ENCODE measurements at places on chromosomes 6 and 20.

- no peak for DNase-seq
Observed at GRCh38 chr6:2173203-2173961, 72.0 kb downstream of the GMDS start.

DNA sequence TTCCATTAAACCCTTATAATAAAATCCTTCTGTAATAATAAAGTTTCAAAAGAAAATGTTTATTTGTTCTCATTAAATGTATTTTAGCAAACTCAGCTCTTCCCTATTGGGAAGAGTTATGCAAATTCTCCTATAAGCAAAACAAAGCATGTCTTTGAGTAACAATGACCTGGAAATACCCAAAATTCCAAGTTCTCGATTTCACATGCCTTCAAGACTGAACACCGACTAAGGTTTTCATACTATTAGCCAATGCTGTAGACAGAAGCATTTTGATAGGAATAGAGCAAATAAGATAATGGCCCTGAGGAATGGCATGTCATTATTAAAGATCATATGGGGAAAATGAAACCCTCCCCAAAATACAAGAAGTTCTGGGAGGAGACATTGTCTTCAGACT, 3.8 kb downstream of the IL17A start:
- no peak for DNase-seq

DNA sequence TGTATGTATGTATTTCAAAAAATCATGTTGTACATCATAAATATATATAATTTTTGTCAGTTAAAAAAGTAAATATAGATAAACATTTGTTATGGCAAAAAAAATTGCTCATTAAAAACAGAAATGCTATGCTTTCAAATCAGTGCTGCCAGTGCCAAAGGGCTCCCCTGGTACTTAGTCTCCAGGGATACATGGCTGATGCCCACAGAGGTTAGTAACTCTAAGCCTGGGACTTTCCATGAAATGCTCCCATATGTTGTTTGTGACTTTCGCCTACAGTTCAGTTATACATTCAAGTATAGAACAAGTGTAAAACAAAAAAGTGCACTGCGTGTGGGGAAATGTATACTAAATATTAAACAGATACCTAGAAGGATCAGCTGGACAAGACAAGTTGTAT, 104.0 kb downstream of the TENT5A start:
- DNase-seq = no peak

DNA sequence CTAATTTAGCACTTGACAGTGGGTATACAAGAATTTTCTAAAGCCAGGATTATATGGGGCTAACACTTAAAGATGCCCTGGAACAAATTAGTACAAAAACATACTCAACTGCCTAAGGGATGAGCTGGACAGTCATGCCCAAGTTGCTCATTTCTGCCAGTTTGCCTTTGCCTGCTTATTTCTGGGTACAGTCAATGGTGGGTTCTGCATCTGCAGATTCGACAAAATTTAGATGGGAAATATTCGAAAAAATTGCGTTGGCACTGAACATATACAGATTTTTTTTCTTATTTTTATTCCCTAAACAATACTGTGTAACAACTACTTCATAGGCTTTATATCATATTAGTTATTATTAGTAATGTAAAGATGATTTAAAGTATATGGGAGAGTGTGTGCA, 591.9 kb downstream of the EPM2A start:
- no peak for DNase-seq

GRCh38 chr6:56692523-56693245, 50.0 kb upstream of the DST start:
- peak; percentile 24 for DNase-seq

DNA sequence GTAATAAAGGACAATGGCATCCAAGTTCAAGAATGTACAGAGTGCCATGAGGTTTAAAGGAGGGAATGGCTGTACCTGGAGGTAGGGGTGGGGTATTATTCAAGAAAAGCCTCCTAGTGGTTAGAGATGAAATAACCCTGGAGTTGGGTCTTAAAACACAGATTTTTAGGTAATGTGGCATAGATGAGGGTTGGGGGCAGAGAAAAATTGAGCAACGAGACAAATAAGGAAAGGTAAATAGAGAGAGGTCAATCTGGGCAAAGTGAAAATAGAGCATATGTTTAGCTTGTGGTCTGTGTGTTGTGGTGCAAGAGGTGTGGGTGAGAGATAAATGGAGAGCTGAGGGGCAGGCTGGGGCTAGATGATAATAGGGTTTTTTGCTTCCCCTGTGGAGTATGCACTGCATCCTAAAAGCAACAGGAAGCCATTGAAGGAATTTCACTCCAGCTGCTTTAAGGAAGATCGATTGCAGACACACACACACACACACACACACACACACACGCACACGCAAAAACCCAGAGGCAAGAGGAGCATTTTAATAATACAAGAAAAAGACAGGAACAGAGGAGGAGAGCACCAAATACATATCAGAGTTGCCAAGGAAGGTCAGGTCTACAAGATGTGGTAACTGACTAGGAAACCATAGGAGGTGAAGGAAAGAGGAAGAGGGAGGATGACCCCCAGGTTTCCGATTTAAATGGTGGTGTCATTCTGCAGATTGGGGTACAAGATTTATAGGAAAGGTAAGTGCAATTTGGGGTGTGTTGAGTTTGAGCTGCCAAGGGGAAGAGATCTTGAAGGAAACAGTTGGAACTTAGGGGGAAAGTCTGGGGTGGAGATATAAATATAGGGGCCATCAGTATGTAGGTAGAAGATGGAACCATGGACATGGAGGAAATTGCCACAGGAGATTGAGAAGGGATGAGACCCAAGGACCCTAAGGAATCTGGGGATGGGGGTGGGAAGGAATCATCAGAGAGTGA, 31.3 kb upstream of the ADGRF1 start:
- no peak for DNase-seq

DNA sequence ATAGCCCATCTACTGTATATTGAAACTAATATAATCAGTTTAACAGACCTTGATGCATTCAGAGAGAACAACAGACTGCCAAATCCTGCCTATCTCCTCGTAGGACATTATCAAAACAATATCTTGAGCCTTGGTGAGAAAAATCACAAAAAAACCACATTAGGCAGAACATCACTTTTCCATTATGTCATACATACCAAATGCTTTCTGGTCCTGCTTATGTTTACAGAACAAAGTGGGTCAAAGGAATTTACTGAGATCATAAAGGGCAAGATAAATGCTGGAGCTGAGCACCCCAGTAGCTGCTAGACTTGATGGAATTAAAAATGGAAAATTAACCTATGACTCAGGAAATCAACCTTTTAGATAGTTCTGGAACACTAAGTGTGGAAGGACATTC, 195.3 kb upstream of the KCNK16 start:
- no peak for DNase-seq

GRCh38 chr20:4585104-4585753, 136.5 kb upstream of the PRND start:
- no peak for DNase-seq

DNA sequence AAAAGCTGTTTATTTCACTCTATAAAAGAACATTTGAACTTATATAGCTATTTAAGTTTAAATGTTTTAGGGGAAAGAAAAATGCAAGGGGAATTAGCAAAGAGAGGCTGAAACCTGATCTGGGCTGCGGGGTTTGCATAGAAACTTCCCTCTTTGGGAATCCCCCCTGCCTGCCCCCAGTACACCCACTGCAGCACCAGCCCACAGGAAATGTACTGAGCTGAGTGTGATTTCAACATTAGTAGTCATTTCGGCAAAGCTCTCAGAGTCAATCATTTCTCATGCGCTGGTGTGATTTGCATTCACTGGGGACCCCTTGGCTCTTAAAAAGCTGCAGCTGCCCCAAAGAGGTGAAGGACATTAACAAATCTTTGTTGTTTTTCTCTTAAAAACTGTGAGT, 859.4 kb downstream of the MAFB start:
- DNase-seq = no peak

DNA sequence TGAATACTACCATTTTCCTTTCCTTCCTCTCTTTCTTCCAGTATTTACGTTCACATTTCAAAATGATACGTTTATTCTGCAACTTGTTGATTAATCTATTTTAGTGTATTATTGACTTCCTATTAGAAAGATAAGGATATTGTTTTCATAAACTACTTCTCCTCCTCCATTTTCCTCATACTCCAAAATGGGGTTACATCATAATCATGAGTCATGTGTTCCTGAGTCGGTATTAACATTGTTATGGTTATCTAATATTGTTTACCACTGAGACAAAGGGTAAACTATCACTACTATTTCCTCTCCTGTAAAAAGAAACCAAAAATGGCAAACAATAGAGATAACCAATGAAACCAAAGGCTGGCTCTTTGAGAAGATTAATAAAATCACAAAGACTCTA, 126.5 kb upstream of the CDYL start:
- no peak for DNase-seq

DNA sequence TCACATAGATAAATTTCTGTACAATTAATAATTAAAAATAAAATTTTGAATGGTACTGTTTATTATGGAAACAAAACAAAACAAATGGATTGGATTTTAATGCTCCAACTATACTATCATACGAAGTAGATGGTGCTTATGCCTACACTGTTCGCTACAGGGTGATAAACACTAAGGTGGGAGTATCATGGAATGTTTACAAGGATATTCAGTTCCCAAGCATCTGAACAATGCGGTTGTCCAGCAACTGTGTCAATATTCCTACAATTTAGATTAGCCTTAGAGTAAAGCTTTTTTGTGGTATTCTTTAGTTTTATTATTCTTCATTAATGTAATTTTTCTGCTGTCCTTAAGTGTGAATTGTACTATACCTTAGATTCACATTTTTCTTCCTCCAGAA, 105.1 kb downstream of the MMS22L start:
- DNase-seq = no peak

DNA sequence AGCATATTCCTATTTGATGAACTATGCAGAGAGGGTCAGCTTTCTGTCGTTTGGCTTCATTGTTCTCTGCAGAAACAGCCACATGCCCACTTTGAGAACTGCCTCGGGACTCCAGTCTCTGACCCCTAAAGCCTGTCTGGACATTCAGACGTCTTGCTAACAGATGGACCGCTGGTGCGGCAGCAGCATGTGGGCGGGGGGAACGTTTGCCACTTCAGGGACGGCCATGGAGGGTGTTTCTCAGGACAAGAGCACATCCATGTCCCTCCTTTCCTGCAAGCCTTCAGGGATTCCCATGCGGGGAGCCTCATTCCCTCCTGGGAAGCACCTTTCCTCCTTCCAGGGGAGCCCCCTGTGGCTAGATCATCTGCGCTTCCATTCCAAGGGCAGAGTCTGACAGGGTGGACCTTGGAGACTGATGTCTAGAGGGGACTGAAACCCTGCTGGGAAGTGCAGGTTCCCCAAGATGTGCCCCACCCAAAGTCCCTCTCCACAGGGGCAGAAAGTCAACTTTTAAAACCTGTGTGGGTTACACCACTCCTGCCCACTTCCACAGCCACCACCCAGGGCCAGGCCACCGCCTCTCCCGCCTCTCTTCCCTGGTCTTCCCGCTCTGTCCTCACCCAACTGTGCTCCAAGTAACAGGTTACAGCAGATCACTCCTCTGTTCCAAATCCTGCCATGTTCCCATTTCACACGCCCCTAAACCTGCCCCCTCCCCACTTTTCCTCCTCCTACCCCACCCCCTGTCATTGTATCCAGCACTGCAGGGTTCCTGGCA, 94.8 kb upstream of the PMEPA1 start:
- DNase-seq = no peak

DNA sequence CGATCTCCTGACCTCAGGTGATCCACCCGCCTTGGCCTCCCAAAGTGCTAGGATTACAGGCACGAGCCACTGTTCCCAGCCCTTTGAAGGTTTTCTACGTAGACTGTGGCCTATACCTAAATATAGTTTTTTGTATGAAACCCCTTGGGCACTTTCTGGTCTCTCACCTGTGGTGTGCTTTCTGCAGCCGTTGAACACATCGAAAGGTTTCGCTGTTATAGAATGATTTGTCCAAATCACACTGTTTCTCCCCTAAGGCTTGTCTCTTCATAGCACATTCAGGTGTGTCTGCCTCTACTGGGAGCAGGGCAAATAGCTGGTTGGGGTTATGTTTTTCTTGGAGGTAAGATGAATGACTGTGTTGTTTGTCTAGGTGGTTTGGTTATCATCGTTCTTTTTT, 597.9 kb downstream of the RNF144B start:
- DNase-seq = no peak

DNA sequence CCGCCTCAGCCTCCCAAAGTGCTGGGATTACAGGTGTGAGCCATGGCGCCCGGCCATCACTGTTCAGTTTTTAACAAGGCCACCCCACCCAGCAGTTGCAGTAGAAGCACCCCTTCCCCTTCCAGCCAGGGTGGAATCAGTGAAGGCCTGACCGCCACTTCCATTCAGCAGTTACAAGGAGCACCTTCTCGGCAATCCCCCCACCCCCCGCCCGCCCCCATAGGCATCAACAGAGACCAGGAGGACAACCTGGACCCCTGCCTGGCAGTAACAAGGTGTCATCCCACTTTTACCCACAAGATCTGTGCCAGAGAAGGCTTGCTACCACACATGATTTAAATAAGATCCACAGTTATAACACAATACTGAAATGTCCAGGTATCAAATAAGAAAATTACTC, 23.1 kb downstream of the NCR2 start:
- DNase-seq = no peak

GRCh38 chr6:156842598-156843250, 65.5 kb downstream of the ARID1B start:
- no peak for DNase-seq

GRCh38 chr6:18207438-18207837, 52.2 kb downstream of the KDM1B start:
- no peak for DNase-seq

GRCh38 chr20:46945465-46945864, 50.8 kb downstream of the EYA2 start:
- no peak for DNase-seq

- no peak for DNase-seq
Observed at GRCh38 chr20:46742669-46743045, 33.2 kb downstream of the SLC2A10 start.

DNA sequence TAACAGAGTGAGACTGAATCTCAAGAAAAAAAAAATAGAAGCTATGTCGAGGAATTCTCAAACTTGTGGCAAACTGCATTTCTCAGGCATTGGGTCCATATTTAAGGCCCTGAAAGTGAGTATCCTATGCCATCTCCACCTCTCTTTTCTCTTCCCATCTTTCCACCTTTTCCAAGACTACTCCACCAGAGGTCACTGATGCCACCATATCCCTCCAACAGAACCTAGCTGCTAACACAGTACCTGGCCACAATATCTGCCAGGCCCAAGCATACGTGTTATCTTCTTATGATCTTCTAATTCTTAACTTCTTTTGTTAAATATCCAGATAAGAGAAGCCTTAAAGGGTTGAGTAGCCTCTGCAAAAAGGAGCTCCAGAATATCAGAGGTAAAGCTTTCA, 8.2 kb upstream of the ADGRF4 start:
- DNase-seq = no peak

- no peak for DNase-seq
Observed at GRCh38 chr20:23122796-23123655, 36.9 kb upstream of the CD93 start.

- DNase-seq = peak; percentile 19
Observed at GRCh38 chr6:52162940-52163908, 23.0 kb upstream of the IL17A start.

DNA sequence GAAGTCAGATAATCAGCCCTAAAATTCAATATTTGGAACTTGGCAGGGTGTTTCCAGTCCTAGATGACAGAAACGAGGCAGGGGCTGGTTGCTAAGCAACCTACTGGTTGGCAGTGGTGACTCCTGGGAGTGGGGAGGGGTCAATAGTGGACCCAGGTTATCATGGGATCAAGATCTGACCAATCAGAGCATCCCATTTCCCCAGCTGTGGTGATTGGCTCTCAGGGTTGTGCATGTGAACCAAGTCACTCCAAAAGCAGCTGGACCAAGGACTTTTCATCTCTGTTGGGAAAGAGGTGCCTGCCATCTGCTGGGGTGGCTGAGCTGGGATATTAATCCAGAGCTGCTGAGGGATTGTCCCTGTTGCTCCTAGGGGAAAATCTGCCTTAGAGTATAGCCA, 253.4 kb downstream of the PREX1 start:
- DNase-seq = no peak

Data from GM03348 (cell line).